ENCODE measurements at places on chromosomes 16 and 17.

DNA sequence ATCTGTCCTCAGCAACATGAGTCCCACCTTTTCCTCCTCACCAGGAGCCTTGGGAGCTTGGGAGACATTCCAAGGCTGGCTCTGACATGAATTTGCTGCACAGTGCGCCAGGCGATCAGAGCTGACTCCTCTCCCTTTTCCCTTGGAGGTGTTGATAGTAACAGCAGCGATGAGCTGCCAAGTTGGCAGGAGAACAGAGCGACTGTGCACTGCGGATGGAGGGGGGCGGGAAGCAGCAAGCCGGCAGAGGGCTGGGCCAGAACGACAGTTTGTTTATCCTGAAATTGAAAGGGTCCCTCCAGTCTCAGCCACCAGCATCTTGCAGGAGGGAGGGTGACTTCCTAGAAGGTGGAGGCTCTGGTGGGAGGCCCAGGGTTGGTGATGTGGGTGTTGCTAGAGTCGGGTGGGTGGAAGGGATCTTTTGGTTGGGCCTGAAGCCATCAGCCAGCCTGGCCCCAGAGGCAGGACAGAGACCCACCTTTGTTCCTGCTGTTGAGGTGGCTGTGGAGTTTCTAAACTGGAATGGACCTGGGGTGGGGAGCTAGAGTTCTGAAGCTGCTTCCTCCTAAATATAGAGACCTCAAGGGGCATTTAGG is 22.5 kb upstream of the DYNLL2 start:
- H3K36me3 ChIP-seq: no peaks in the 10 kb centered on the region
- H3K27ac ChIP-seq: no peak overlapping the region
- no peak for DNase-seq

DNA sequence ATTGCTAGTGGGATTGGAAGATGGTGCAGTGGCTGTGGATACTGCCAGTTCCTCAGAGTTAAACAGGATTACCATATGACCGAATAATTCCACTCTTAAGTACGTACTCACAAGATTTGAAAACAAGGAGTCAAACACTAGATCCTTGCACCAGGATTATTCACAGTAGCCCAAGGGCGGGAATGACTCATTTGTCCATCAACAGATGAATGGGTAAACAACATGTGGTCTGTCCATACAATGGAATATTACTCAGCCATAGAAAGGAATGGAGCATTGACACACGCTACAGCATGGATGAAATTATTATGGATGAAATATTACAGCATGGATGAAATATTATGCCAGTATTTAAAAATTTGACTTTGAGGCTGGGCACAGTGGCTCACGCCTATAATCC is 9.1 kb upstream of the MAPK8IP3 start:
- H3K4me3 ChIP-seq: no peak overlapping the region
- peaks cover 97% of the 10 kb centered on the region for H3K36me3 ChIP-seq
- H3K27ac ChIP-seq: no peak overlapping the region
- no peaks in the 10 kb centered on the region for H3K4me1 ChIP-seq
- DNase-seq: no peak

- H3K27me3 ChIP-seq: no peaks in the 10 kb centered on the region
- peak overlapping the region; percentile 56 for H3K4me3 ChIP-seq
- peaks cover 74% of the 10 kb centered on the region for H3K4me1 ChIP-seq
- H3K27ac ChIP-seq: peak overlapping the region; percentile 84
These were observed 586 bp downstream of the UBALD2 start for GRCh38 chr17:76265624-76266243.

DNA sequence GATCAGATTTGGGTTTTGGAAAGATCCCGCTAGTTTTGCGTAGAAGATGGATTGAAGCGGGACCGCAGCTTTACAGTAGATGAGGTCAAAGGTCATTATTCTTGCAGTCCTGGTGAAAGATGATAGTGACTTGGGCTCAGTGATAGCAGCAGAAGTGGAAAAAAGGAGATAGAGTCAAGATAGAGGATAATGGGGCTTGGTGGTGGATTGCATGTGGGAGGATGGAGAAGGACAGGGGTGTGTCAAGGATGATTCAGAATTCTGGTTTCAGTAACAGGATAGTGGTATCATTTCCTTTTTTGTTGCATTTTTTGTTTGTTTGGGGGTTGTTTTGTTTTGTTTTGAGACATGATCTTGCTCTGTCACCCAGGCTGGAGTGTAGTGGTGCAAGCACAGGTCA is 28.7 kb downstream of the CHD9NB start:
- no peaks in the 10 kb centered on the region for H3K36me3 ChIP-seq
- DNase-seq: no peak
- no peaks in the 10 kb centered on the region for H3K4me1 ChIP-seq
- no peak overlapping the region for H3K4me3 ChIP-seq
- H3K27ac ChIP-seq: no peak overlapping the region
- no peaks in the 10 kb centered on the region for H3K27me3 ChIP-seq

DNA sequence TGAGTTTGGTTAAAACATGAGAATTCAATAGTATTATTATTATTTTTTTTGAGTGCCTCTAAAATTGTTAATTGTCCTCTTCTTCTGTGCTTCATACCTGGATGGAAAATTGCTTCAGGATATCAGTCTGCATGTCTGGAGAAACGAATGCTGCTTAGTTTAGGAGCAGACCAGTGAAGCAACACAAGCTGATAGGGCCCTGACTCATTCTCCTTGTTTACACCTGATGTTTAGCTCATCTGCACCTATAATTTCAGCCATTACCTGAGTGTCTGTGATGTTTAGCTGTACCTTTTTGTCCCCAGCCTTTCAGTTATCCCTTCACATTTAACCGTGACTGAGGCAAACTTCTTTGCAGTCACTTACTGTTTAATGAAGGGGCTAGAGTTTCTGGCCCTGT is 14.8 kb downstream of the SNTB2 start:
- no peak overlapping the region for H3K4me3 ChIP-seq
- no peaks in the 10 kb centered on the region for H3K36me3 ChIP-seq
- no peaks in the 10 kb centered on the region for H3K4me1 ChIP-seq
- H3K27ac ChIP-seq: no peak overlapping the region
- no peaks in the 10 kb centered on the region for H3K27me3 ChIP-seq
- DNase-seq: no peak

GRCh38 chr17:13537871-13538643 is 63.7 kb downstream of the HS3ST3A1 start:
- no peak overlapping the region for H3K27ac ChIP-seq
- no peaks in the 10 kb centered on the region for H3K27me3 ChIP-seq
- DNase-seq: no peak
- no peaks in the 10 kb centered on the region for H3K4me1 ChIP-seq
- no peaks in the 10 kb centered on the region for H3K36me3 ChIP-seq
- no peak overlapping the region for H3K4me3 ChIP-seq

GRCh38 chr16:73546341-73546845 is 498.5 kb upstream of the ZFHX3 start:
- DNase-seq: no peak
- H3K4me3 ChIP-seq: no peak overlapping the region
- no peaks in the 10 kb centered on the region for H3K36me3 ChIP-seq
- peaks cover 34% of the 10 kb centered on the region for H3K27me3 ChIP-seq

DNA sequence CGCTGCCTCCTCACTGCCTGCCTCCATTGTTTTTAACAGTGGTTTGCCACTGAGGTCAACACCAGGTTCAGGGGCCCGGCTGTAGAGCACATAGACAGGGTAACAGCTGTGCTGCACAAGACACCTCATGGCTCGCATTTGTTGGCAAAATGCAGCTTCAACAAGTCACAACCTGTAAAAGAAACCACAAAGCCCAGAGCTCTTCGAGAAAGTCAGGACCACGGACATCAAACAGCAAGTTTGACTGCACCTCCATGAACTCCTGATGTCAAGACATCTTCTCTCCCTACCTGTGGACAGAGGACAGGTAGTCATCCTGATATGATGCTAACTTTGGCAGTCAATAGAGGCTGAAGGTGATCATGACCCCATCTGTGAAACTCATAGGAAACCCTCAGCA is 142.4 kb upstream of the SOX9 start:
- H3K36me3 ChIP-seq: no peaks in the 10 kb centered on the region
- H3K4me1 ChIP-seq: no peaks in the 10 kb centered on the region
- DNase-seq: no peak
- H3K27ac ChIP-seq: no peak overlapping the region
- H3K27me3 ChIP-seq: no peaks in the 10 kb centered on the region
- no peak overlapping the region for H3K4me3 ChIP-seq

GRCh38 chr16:4364196-4365013 is 7.2 kb upstream of the VASN start:
- H3K27me3 ChIP-seq: no peaks in the 10 kb centered on the region
- DNase-seq: no peak

GRCh38 chr17:81090361-81091136 is 55.6 kb downstream of the BAIAP2 start:
- peak; percentile 85 for DNase-seq
- peaks cover 22% of the 10 kb centered on the region for H3K4me1 ChIP-seq
- peak overlapping the region; percentile 25 for H3K27ac ChIP-seq
- H3K27me3 ChIP-seq: peaks cover 2% of the 10 kb centered on the region
- peaks cover 9% of the 10 kb centered on the region for H3K36me3 ChIP-seq
- no peak overlapping the region for H3K4me3 ChIP-seq

DNA sequence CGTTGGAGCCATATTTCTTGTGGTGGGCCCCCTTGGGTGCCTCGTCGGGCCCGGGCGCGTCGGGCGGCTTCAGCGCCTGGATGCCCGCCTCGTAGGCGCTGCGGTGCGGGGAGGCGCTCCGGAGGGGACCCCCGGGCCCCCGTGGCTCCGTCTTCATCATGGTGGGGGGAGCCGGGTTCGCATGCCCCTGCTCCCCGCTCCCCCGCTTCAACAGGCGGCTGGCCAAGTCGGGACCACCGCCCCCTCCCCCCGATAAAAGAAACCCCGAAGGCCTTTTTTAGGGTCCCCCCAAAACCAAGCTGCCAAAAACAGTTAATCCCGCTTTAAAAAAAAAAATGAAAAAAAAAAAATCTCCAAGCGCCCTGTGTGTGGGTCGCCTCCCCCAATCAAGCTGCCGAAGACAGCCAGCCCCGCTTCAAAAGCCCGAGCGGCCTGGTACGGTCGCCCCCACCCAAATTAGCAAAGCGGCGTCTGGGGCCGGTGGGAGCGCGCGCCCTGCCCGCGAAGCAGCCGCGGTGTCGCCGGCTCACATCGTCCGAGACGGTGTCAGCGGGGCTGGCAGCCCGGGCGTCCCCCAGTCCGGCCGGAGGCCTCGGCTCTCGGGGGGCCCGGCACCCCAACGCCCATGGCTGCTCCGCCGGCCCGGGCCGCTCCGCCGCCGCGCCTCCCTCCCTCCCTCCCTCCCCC is at the start of gene PPP1R9B:
Gene PPP1R9B (minus strand): TSS at position 324 of the 687 bp plus-strand sequence. CDS start 164 bp downstream, at position 160.
- peak within 1 kb of the TSS; percentile 83 for H3K4me3 ChIP-seq
- no peak for DNase-seq
- peaks cover 12% of the 10 kb centered on the region for H3K36me3 ChIP-seq
- peak within 1 kb of the TSS; percentile 93 for H3K27ac ChIP-seq
- no peaks in the 10 kb centered on the region for H3K27me3 ChIP-seq

GRCh38 chr16:82542714-82543113 is 84.1 kb upstream of the CDH13 start:
- DNase-seq: no peak
- H3K36me3 ChIP-seq: no peaks in the 10 kb centered on the region
- no peak overlapping the region for H3K4me3 ChIP-seq
- H3K27me3 ChIP-seq: no peaks in the 10 kb centered on the region
- no peaks in the 10 kb centered on the region for H3K4me1 ChIP-seq
- no peak overlapping the region for H3K27ac ChIP-seq

DNA sequence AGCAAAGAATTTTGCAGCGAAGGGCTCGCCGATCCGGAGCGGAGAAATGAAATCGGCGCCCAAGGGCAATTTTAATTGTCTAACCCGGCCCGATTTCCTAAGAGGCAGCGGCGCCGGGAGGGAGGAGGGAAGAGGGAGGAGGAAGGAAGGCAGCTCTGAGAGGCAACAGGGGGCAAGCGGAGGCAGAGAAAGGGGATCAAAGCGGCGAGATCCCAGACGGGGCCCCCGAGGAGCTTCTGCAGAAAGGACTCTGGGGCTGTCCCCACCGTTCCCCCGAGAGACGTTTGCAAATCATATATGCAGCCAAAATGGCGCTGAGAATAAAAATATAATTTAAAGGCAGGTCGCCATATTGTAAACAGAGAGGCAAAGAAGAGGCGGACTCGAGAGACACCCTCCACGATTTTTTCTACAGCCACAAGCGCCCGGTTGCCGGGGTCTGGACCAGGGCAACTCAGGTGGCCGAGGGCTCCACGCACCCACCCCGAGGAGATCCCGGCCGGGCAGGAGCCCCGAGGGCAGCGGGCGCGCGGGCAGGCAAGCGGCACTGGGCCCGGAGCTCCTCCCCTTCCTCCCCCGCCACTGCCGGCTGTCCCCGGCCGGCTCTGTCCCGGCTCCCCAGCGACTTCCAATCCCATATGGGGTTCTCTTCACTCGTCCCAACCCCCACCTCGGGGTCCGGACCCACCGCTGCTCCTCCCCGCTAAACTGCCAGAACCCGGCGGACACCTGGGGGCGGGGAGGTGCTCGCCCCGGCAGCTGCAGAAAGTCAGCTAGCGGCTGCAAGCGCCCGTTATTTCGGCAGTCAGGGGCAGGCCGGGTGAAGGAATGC is 1.9 kb downstream of the PHF12 start:
- peak; percentile 41 for DNase-seq
- no peaks in the 10 kb centered on the region for H3K27me3 ChIP-seq
- H3K36me3 ChIP-seq: peaks cover 23% of the 10 kb centered on the region
- H3K4me3 ChIP-seq: peak overlapping the region; percentile 80
- H3K27ac ChIP-seq: peak overlapping the region; percentile 85

DNA sequence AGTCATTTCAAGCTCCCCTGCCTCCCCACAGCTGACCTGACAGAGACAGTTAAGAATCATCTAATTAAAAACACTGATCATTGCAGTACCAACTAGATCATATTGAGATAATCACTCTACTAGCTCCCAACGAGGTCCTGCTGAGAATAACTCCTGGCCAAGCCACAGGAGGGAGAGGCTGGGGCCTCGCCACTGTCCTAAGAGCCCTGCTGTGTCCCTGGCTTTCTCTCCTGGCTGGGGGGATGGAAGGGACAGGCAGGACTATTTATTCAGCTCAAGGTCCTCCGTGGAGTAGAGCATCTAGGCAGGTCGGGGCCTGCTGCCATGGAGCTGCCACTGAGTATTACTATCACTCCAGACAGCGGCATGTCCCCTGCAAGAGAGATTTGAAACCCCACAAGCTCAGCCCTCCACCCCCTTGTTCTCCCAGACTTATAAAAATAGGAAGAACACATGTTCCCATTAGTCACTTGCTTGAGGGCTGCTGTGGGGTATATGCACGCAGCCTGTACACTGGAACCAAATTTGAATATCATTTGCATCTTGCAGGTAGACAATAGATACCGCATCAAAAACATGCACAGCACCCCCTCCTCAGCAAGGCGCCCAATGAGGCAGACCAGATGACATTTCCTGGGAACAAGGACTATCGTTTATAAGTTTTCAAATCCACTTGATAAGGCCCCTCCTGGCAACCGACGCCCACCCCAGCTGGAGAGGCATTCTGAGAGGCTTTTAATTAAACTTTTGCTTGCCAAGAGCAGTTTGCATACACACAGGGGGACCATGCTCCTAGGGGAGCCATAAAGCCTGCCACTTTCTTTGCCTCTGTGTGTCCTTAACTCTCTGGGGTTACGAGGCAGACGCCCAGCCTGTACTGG is 385.2 kb upstream of the ZFHX3 start:
- no peak overlapping the region for H3K4me3 ChIP-seq
- no peak overlapping the region for H3K27ac ChIP-seq
- DNase-seq: no peak

GRCh38 chr17:18988546-18989173 is 15.9 kb downstream of the FAM83G start:
- no peak overlapping the region for H3K4me3 ChIP-seq
- no peaks in the 10 kb centered on the region for H3K27me3 ChIP-seq
- no peak overlapping the region for H3K27ac ChIP-seq
- no peaks in the 10 kb centered on the region for H3K4me1 ChIP-seq

- H3K4me1 ChIP-seq: no peaks in the 10 kb centered on the region
- no peak overlapping the region for H3K27ac ChIP-seq
- peaks cover 71% of the 10 kb centered on the region for H3K27me3 ChIP-seq
- H3K4me3 ChIP-seq: no peak overlapping the region
- no peak for DNase-seq
These were observed 54.3 kb downstream of the CYB5B start for GRCh38 chr16:69478685-69479084.

Data from CD14-positive monocyte (primary cell).